Stomach (tissue), 19 donors: ENCODE measurements at places on chromosomes 6 and 20. TPM values are rescaled to one million over a fixed set of nuclear protein-coding genes. Genes with fewer than 3 reads are reported as not detected.

DNA sequence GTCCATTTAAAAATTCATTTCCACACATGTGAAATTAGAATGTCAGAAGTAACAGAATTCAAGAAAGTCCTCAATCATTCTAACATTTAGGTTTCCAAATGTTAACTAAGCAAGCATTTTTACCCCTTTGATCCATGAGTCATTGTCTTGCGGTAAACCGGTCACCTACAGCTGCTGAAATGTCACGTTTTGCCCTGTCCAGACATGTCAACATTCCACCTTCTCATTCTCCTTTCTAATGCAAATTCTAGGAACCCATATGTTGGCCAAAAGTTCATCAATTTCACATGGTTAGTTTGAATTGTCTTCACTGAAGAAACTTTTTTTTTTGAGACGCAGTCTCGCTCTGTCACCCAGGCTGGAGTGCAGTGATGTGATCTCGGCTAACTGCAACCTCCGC, 117.2 kb downstream of the IPCEF1 start:
- no peak overlapping the region for H3K4me3 ChIP-seq
- no peaks in the 10 kb centered on the region for H3K4me1 ChIP-seq
- no peak overlapping the region for H3K27ac ChIP-seq
- no peak for DNase-seq
- no peaks in the 10 kb centered on the region for H3K27me3 ChIP-seq
- no peaks in the 10 kb centered on the region for H3K36me3 ChIP-seq

- peaks cover 39% of the 10 kb centered on the region for H3K4me1 ChIP-seq
- H3K27ac ChIP-seq, result peak overlapping the region; percentile 94
- H3K36me3 ChIP-seq, result peaks cover 26% of the 10 kb centered on the region
- no peak for DNase-seq
- peak overlapping the region; percentile 83 for H3K4me3 ChIP-seq
These were observed 537 bp downstream of the CSTF1 start for GRCh38 chr20:56392881-56393482.

DNA sequence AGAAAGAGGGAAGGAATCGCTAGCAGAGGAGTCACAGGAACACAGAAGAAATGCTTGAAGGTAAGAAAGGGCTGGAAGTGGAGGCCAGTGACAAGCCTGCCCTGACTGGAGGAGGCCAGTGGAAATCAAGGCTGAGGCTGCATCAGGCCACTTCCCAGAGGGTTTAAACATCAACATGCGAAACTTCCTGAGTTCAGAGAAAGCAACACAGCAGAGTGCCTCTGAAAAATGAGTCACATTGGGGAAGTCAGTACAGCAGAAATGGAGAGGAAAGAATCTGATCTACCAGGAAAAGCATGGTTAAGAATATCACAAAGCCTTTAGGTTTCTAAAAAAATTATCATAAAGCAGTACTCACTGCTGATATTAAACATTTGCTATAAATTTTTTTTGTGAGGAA, 23.3 kb downstream of the NAPB start:
- H3K4me3 ChIP-seq, result no peak overlapping the region
- H3K4me1 ChIP-seq, result no peaks in the 10 kb centered on the region
- no peak for DNase-seq
- no peak overlapping the region for H3K27ac ChIP-seq
- no peaks in the 10 kb centered on the region for H3K27me3 ChIP-seq

DNA sequence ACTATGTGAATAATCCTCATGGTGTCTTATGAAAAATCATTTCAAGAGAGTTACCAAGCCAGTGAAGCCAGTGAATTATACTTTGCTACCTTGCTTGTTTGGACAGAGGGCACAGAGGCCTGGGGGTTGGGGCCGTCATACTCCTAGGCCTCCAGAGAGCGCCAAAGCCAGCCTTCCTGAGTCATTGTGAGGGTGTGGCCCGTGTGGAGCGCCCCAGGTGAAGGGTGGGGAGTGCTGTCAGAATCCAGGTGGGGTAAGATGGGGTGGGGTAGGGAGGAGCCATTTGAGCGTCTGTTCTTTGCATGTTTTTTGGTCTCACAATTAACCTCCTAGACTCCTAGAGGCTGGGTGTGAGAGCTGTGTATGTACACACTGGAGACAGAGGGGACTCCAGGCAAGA, 71.1 kb downstream of the PERP start:
- H3K4me3 ChIP-seq, result no peak overlapping the region
- no peaks in the 10 kb centered on the region for H3K4me1 ChIP-seq
- peak; percentile 27 for DNase-seq
- H3K36me3 ChIP-seq, result no peaks in the 10 kb centered on the region
- no peaks in the 10 kb centered on the region for H3K27me3 ChIP-seq

DNA sequence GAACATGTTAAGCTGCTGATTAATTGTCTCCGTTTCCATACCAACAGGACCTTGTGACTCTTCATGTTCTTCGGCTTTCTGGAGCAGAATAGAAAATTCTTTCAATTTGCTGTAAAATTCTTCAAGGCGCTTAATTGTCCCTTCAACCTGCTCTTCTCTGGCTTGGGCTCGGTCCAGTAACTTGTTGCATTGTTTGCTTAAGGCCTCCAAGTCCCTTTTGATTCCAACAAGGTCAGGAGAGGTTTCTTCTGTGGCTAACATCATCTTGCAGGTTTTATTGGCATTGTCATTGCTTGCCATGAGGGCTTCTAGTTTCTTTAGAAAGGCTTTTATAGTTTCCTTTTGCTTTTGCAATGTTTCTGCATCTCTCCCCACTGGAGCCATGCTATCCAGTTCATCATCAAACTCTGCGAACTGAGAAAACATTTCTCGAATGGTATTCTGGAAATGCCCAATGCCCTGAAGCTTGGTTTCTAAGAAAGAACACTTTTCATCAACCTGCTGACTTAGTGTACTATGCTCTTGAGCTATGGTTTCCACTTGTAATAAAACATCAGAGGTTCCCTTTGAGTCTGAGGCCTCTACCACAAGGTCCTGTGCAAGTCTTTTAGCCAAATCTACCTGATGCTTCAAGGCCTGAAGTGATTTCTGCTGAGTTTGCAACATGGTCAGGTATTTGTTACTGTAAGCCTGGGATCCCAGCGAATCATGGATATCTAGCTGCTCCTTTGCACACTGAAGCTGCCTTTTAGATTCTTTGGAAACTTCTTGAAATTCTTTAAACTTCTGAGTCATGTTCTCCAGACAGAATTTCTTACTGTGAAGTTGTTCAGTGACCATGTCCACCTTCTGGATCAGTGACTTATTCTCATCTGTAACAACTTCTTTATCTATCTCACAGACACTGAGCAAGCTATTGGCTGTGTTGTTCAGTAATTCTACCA, 90.2 kb downstream of the DST start:
- H3K36me3 ChIP-seq, result no peaks in the 10 kb centered on the region
- no peaks in the 10 kb centered on the region for H3K27me3 ChIP-seq
- DNase-seq, result no peak
- H3K27ac ChIP-seq, result no peak overlapping the region
- no peak overlapping the region for H3K4me3 ChIP-seq

DNA sequence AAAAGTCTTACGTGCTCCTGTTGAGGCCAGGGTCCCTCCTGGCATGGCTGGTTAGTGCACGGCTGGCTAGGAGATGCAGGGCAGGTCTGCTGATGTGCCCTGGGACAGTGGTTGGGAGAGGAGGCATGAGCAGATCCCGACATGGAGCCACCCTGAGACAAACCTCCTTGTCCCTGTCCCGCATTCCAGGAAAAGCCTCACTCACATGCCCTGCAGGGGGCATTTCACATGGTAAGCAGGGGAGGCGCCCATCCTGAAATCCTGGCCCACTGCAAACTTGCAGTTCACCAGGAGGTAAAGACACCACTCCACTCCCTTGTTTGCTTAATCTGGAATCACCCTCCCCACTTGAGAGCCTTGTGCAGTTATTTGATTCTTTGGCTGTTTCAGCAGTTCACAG, 116.7 kb upstream of the SLC24A3 start:
- H3K36me3 ChIP-seq, result no peaks in the 10 kb centered on the region
- no peak for DNase-seq

DNA sequence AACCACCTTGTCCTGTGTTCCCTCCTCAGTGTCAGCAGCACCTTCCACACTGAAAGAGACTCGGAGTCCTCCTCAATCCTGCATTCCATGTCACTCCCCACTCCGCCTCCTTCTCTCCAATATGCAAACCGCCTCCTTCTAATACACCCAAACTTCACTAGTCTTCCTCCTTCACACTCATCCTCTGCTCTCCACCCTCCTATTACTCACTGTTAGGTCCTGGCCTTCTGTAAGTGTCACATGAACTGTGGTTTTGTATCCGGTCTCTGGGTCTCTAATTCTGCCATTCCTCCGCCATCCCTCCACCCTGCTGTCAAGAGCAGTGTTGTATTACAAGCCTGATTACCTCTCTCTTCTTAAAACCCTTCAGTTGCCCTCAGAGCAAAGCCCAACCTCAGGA, 200.5 kb upstream of the CDYL start:
- H3K36me3 ChIP-seq, result no peaks in the 10 kb centered on the region
- no peak for DNase-seq
- no peak overlapping the region for H3K4me3 ChIP-seq
- peaks cover 7% of the 10 kb centered on the region for H3K4me1 ChIP-seq

DNA sequence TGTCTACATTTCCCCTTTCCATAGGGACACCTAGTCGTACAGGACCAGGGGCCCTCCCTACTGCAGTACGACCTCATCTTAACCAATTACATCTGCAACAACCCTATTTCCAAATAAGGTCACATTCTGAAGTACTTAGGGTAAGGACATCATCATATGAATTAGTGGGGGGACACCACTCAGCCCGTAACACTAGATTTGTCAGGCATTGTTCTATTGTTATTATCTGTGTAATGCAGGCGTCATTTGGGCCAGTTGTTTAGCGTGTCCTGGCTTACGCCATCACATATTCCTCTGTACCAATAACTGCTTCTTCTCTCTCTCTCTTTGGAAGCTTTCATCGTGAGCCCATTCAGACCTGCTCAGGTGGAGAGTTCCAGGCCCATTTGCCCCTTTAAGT, 89.3 kb downstream of the CAP2 start:
- H3K4me3 ChIP-seq, result no peak overlapping the region
- no peaks in the 10 kb centered on the region for H3K36me3 ChIP-seq
- H3K4me1 ChIP-seq, result no peaks in the 10 kb centered on the region
- no peak for DNase-seq

GRCh38 chr6:98382246-98382645, 452.1 kb upstream of the POU3F2 start:
- H3K4me1 ChIP-seq, result no peaks in the 10 kb centered on the region
- no peaks in the 10 kb centered on the region for H3K27me3 ChIP-seq
- H3K36me3 ChIP-seq, result no peaks in the 10 kb centered on the region
- no peak overlapping the region for H3K27ac ChIP-seq

DNA sequence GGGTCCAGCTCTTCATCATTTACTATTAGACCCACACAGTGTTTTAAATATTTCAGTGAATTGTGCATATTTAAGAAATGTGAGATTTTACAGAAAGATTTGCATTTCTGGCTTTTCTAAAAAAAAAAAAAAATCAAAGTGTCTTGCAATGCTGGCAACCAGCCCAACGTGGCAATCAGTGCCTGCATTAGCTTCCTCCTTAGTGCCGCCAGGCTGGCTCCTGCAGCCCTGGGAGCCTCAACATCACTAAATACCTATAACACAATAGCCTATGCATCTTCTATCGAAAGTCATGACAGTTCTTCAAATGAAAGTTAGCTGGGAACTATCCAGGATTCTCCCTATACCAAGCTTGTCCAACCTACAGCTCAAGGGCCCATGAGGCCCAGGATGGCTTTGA, 9.4 kb upstream of the CD93 start:
- DNase-seq, result no peak
- H3K36me3 ChIP-seq, result no peaks in the 10 kb centered on the region
- H3K27me3 ChIP-seq, result no peaks in the 10 kb centered on the region
- H3K27ac ChIP-seq, result no peak overlapping the region
- H3K4me1 ChIP-seq, result peaks cover 9% of the 10 kb centered on the region

DNA sequence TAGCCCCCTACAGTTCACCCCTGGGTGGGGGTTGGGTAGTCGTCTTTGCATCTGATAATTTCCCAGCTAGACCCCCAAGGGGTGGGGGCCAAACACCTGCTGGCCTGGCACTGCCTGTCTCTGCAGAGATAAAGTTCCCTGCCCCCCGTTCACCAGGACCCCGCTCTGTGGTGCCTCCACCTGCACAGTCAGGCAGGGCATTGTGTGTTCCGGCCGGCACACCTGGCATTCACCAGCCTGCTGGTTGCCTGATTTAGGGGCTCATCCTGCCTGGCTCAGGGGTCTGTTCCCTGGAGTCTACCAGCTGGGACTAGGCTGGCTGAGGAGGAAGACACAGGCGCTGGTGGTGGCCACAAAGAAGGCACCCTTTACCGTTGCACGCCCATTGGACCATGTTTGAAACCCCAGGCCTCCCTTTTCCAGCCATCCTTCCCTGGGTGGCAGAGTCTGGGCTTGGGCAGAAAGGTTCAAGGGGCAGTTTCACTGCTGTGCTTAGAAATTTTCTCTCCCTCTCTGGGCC, 30.8 kb upstream of the SCRT2 start:
- H3K36me3 ChIP-seq, result no peaks in the 10 kb centered on the region
- H3K27me3 ChIP-seq, result no peaks in the 10 kb centered on the region
- no peak for DNase-seq
- no peaks in the 10 kb centered on the region for H3K4me1 ChIP-seq
- no peak overlapping the region for H3K4me3 ChIP-seq
- H3K27ac ChIP-seq, result no peak overlapping the region

DNA sequence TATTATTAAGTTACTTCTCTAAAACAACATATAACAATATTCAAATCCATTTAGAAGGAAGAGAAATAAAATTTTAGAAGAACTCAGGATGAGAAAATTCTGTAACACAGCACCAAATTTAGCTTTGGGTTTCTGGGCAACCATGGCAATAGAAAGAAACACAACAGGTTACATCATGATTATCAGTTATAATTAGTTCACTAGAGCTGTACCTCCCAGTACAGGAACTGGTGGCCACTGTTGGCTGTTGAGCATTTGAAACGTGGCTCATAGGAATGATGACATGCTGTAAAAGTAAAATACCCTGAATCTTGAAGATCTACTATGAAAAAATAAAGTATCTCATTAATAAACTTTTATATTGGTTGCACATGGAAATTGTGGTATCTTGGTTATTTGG, 23.7 kb upstream of the MAP3K4 start:
- DNase-seq, result no peak
- no peak overlapping the region for H3K27ac ChIP-seq
- no peaks in the 10 kb centered on the region for H3K4me1 ChIP-seq
- H3K27me3 ChIP-seq, result no peaks in the 10 kb centered on the region

Gene CHRNA4
- total RNA-seq, result not detected

Gene PRDM13
- total RNA-seq, result not detected

Gene RRBP1
- total RNA-seq, result 251 TPM

Gene LST1
- not detected for total RNA-seq

Gene SLA2
- 8.7 TPM for total RNA-seq

Gene LY6G5B
- total RNA-seq, result 2.7 TPM

Gene BPI
- 1.3 TPM for total RNA-seq
